GM13977 (cell line): ENCODE measurements at places on chromosomes 13 and 19.

DNA sequence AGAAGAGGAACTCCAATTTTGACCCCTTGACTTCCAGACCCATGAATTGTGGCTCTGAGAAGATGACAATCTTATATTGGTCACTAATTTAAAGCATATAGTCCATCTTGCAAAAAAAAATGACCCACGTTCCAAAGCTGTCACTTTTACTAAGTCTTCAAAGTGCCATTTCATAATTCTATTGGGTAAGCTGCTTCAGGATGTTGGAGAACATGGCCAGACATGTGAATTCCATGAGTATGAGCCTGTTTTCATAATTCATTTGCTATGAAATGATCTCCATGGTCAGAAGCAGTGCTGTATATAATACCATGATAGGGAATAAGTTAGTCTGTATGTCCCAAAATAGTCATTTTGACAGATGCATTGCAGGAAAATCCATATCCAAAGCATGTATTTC is 1787.3 kb downstream of the SLITRK5 start:
- DNase-seq: no peak

DNA sequence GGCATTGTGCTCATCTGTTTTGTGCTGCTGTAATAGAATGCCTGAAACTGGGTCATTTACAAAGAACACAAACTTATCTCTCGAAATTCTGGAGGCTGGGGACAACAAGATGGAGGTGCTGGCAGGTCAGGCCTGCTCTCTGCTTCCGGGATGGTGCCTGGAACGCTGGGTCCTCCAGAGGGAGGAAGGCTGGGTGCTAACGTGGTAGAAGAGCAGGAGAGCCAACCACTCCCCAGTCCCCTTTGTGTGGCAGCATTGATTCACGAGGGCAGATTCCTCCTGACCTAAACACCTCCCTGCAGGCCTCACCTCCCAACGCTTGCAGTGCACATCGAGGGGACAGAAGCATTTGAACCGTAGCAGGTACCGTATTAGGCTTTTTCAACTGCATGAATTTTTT is 34.1 kb upstream of the TFDP1 start:
- DNase-seq: no peak

GRCh38 chr13:30194906-30195305 is 112.4 kb downstream of the KATNAL1 start:
- DNase-seq: no peak

- DNase-seq: no peak
These were observed 1070.7 kb downstream of the UQCRFS1 start for GRCh38 chr19:28142258-28142657.

DNA sequence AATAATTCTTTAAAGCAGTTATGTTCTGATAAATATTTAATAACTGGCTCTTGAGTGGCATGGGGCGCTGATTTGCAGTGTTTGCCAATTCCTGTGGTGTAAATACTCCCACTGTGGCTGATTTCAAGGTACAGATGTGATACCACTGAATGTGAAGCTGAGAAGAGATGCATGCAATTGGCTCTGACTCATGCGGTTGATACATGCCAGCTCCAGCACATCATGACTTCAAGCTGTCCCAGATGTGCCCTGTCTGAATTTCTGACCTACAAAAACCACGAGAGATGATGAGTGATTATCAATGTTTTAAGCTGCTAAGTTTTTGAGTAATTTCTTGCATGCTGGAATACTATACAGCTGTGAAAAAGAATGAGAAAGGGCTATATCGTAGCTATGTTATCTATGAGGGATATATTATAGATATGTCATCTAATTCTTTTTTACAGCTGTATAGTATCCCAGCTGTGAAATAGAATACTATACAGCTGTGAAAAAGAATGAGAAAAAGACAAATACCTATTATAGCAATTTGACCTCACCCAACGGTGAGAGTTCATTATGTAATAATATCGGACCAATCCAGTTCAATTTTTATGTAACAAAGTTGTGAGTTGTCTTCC is 7.6 kb upstream of the ACSBG2 start:
- DNase-seq: no peak
